Stimulated activated CD8-positive, alpha-beta memory T cell treated with anti-CD3 and anti-CD28 coated beads, Interleukin-12 subunit alpha, Interleukin-12 subunit beta, amount 100 ng/mL, for 1 hour (primary cell): ENCODE measurements at places on chromosomes 12 and 14.

DNA sequence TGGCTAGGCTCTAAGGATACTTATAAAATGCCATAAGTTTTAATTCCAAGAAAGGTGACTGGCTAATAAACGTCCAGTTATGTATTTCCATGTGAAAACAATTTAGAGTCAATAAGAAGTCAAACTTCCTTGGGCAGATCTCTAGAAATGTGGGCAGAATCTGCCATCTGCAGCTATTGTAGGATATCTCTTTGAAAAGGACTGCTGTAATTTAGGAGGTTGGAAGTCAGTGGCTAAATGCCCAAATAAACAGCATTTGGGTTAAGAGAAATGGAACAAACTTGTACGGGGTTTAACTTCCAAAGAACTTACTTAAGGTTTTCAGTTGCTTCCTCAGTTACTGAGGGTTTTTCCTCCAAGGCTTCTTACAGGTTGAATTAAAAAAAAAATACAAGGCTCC lies 121.6 kb downstream of the FIGNL2 start:
- no peak for DNase-seq

GRCh38 chr14:96274543-96274942 lies 18.5 kb downstream of the BDKRB1 start:
- no peak for DNase-seq

GRCh38 chr12:117090816-117091711 lies 8.2 kb downstream of the TESC start:
- DNase-seq: no peak

DNA sequence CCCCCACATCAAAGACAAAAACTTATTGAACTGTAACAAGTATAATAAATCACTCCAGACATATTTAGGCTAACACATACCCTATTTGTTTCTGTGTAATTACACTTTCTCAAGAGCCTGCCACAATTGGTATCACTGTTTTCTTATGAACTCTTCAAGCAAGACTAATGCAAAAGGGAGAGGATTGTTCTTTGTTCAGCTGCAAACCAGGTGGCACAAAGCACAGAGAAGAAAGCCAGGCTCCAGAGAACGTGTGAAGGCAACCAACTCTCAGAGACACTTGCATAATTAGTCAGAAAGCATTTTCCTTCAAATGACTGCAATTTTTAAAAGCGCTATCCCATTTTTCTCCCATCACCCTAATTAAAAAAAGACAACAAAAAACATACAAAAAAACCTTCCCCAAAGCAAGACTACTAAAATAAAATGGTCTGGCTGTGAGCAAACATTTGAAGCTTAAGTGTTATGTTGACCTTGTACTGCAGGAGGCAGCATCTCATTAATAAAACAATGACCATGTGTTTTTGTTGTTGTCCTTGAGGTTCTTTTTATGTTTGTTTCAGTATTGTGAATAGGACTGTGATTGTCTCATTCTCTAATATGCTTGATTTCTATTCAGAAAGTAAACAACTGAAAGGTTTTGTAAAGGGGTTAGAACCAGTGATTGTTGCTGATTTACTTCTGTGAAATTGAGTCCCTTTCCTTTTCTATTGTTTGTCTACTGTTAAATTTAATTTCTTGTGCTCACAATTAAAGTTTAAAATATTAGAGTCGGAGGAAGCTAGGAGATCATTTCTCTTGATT lies 452.7 kb upstream of the PDE3A start:
- DNase-seq: no peak

DNA sequence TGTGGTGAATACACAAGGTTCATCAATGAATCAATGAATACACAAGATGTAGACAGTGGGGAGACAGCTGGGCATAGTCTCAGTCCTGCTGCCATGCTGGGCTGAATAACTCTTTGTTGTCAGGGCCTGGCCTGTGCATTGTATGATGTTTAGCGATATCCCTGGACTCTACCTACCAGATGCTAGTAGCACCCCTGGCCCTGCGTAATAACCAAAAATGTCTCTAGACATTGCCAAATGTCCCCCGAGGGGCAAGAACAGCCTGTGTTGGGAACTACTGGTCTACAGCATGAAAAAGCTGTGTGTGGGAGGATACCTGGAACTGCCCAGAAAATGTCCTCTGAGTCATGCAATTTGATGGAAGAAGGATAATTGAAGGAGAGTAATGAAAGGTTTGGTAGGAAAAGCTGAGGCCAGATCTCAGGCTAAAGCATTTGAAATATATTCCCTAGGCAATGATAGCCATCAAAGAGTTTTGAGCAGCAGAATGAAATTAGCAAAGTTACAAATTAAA lies 128.2 kb downstream of the TMEM30B start:
- no peak for DNase-seq

DNA sequence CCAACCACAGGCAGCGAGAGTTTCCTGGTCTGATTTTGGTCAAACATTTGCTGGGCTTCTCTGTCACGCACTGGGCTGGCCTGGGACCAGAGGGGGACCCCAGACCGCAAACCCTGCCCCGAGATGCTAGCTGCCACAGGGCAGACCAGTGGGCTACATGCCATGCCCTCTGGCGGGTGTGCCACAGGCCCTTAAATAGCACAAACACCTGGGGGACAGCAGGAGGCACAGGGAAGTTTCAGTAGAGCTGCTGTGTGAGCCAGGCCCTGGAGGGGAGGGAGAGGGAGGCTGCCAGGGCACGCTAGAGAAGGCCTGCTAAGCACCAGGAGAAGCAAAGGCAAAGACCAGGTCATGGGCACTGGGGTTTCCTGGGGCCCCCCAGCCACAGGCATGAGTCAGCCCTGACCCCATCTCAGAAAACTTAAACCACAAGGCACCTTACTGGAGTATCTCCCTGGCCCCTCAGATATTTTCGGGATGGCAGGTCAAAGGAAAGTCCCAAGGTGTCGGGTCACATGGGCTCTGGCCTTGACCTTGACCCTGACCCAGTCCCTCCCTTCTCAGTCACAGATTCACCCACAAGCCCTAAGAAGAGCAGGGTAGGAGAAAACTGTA lies 29.2 kb downstream of the ITPK1 start:
- DNase-seq: no peak

GRCh38 chr12:123748661-123749060 lies 13.4 kb upstream of the DNAH10 start:
- no peak for DNase-seq

DNA sequence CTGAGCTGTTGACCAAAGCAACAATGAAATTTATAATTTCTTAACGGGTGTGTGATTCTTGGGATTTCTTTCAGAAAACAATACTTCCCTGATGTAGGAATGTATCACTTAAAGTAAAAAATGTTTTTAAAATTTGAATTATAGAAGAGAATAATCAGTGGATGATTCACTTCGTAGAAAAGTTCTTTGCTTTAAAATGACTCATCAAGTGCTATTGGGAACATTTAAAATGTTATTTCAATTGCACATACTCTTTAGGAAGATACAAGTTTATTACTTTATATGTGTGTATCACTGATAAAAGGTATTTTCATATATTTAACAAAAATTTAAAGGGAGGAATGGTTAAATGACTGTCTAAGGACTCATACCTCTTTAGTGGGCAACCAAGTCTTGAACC lies 155.3 kb downstream of the PDE3A start:
- no peak for DNase-seq

GRCh38 chr14:56561606-56562005 lies 18.0 kb upstream of the TMEM260 start:
- DNase-seq: no peak

- DNase-seq: no peak
Measured at GRCh38 chr12:132510746-132511477, 21.0 kb downstream of the FBRSL1 start.
